ENCODE measurements at places on chromosomes 6 and 20. TPM values are rescaled to one million over a fixed set of nuclear protein-coding genes. Genes with fewer than 3 reads are reported as not detected.
A peak's percentile ranks its signal among the peaks of the same experiment; 100 is the strongest.

GRCh38 chr6:117448011-117448410, 22.3 kb upstream of the ROS1 start:
- no peak for DNase-seq

The AIF1 gene
- 41.7 TPM for polyA plus RNA-seq

The SLC22A7 gene
- polyA plus RNA-seq, result 0.15 TPM

DNA sequence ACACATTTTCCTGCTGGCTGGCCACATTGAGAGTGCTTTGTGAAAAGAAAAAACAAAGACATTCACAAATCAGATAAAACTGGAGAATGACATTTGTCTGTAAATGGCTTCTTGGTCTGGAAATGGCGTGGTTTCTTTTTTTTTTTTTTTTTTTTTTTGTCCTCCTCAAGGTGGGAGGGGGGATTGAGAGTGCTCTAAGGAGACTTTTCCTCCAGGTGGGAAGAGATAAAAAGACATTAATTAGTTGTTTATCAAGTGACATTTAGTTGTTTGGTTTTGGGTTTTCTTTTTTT, 40.4 kb downstream of the GNAS start:
- DNase-seq, result no peak

DNA sequence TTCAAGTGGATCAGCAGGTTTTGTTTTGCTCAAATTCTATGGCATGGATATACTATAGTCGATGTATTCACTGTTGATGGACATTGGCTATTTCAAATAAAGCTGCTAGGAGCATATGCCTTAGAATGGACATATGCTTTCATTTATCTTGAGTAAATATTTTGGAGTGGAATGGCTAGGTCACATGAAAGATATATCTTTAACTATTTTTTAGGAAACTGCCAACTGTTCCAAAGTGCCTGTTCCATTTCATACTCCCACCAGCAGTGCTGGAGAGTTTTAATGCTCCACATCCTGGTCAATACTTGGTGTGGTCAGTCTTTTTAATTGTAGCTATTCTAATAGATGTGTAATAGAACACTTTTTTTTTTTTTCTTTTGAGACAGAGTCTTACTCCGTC, 81.1 kb upstream of the PIM1 start:
- no peak for DNase-seq

GRCh38 chr6:16038938-16039337, 89.9 kb upstream of the MYLIP start:
- DNase-seq, result no peak

- DNase-seq, result no peak
Observed at GRCh38 chr6:148716811-148717210, 30.0 kb upstream of the UST start.

GRCh38 chr6:74941424-74941823, 264.4 kb downstream of the COL12A1 start:
- no peak for DNase-seq

The GGTLC1 gene
- polyA plus RNA-seq, result not detected

DNA sequence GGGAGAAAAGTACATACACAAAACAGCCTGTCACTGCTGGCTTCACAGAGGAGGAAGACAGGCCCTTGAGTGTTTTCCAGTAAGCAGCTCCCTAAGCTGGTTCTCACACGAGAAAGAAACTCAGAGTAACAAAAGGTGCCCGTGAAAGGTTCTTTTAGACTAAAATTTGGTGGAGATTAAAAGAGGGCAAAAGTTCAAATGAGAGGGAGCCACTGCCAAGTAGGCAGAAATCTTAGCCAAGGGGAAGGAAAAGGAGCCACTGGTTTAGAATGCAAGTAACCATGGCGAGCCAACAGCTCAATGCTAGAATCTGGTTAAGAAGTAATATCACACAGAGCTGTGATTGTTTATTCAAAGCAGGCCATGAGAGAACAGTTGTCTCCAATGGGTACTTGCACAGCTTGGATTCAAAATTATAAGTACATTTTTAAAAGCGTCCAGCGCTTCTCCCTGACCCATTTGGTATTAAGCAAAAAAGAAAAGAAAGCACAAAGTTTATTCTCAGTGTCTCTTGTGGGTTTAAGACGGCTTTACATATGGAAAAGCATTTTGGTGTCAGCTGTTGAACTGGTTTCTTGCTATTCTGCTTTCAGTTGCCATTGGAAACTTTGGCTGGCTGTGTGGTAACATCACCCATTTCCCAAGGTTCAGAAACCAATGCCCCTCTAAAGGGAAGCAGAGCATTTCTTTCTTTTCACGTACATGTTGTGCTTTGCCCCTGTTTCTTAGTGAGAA, 648.5 kb downstream of the RNF144B start:
- DNase-seq, result no peak

DNA sequence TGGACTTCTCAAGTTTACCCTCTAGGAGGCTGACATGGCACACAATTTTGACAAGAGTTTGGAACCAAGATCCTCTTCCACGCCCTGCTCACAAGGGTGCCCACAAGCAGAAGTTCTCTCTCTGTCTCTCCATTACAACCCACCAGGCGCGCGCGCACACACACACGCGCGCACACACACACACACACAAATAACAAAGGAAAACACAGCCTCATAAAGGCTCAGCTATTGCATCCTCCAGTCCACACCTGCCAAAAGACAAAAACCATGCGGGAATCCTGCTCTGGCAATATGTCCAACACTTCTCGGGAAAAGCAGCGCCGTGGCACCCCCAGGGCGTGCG, 870 bp downstream of the PAK5 start:
- no peak for DNase-seq

GRCh38 chr20:53738039-53738944, 144.7 kb upstream of the ZNF217 start:
- peak; percentile 72 for DNase-seq
